ENCODE measurements at places on chromosomes 6 and 20.

DNA sequence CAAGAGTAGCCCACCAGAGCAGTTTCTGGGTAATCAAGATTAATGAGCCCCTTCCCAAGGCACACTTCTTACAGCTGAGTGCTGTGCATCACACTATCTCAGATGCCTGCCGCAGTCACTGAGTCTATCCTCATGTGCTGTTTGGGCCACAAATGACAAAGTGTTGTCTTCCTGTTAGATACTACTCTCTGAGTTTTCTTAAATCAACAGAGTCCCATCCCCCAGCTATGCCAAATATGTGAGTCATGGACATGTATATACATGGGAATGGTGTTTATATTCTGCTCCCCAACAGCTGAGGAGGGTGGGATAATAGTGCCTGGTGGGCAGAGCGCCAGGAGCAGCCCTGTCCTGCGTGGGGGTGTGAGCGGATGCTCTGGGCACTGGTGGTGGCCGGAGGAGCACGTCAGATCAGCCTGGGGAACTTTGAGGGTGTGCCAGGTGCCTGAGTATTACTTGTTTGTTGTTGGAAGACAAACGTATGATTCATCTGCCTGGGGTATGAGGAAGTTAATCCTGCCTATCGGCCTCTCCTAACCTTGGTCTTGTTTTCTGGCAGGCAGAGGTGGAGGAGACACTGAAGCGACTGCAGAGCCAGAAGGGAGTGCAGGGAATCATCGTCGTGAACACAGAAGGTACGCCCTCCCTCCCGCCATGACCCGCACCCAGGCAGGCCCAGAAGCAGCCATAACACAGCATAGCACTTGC is 9.6 kb downstream of the DYNLRB1 start:
- DNase-seq = no peak

DNA sequence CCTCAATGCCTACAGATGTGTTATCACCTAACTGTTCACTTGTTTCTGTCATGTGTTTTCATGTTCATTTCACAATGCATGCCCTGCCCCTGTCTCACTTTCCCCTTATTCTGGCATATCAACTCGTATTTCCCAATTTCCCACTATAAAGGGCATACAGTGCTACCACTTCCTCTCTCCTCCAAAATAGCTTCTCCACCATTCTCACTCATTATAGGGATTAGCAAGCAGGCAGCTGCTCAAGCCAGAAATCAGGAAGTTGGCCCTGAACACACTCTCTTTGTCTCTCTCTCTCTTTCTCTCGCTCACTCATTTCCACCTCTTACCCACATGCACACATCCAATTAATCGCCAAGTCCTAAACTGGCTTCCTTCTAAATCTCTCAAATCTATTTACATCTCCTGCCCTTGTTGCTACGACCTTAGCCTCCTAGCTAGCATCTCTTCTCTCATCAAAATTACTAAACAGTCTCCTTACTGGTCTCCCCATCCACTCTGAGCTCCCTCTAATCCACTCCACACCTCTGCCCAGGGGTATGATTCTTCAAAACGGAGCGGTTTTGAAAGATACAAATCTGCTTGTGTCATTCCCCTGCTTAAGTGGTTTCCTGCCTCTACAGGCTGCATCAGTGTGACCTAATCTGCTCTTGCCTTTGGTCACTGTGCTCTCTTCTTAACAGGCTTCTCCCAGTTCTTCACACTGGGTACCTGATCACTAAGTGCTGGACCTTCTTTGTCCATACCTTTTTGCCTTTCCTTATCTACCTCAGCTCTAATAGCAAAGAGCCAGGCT is 196.2 kb downstream of the BTBD9 start:
- DNase-seq = no peak

DNA sequence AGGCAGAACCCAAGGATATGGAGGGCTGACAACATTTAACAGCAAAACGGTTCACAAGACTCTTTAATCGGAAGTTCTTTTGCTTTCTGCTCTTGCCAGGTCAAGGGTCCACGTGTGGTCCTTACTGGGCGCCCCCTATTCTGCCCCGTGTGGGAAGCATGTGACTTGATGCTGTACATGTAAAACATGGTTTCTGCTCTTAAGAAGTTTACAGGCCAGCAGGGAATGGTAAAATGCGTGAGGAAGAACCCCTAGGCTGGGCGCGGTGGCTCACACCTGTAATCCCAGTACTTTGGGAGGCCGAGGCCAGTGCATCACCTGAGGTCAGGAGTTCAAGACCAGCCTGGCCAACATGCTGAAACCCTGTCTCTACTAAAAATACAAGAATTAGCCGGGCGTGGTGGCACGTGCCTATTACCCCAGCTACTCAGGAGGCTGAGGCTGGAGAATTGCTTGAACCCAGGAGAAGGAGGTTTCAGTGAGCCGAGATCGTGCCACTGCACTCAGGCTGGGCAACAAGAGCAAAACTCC is 19.3 kb downstream of the ZNF217 start:
- DNase-seq = no peak

DNA sequence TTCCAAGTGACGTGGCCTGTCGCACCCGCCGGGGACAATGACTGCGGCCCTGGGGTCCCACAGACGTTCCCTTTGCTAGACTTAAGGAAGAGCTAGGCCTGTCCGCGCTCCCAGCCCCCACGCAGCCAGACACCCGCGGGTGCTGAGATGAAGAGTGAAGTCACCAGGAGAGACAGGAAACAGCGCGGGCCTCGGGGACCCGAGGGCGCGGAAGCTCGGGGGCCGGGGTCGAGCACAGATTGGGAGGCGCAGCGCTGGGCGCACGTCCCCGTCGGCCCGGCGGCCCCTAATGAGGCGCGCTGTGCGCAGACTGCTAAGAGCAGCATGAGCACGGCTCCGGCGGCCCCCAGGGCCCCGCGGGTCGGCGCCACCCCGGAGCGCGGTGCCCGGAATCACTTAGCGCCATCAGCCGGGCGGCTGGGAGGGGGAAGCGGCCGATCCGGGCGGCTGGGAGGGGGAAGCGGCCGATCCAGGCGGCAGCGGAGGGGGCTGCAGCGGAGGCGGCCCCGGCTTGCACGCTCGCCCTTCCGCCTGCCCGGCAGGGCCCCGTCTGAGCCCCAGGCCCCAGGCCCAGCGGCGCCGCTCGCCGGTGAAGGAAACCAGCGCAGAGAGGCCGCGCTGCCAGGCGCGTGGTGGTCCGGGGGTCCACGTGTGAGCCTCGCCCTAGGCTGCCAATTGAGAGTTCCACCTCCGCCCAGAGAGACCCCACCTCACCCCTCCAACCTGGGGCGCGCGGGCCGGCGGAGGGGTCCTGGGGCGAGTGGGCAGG is 8.3 kb upstream of the AVP start:
- no peak for DNase-seq

GRCh38 chr6:52576054-52576391 is 837 bp downstream of the TRAM2 start:
- no peak for DNase-seq

DNA sequence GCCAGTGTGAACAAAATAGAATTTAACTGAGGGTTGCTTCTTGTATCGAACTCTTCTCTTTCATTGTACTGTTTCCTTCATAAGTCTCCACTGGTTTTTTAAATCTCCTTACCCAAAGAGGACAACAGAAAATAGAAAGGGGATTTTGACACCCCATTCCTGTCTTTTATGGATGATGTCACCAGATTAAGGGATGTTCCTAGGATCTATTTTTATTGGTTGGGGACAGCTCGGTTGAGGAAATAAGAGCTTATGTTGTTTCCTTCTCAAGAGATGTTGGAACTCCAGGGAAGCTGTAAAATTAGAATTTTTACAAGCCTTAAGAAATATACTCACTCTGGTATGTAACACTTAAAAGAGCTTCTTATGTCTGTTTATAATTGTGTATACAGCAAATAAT is 171.5 kb downstream of the PHF3 start:
- no peak for DNase-seq
